Smooth muscle cell of the brain vasculature (primary cell): ENCODE measurements at places on chromosomes 4 and X.
A peak's percentile ranks its signal among the peaks of the same experiment; 100 is the strongest.

- DNase-seq = no peak
These were observed 4.3 kb upstream of the TSPAN5 start for GRCh38 chr4:98662626-98663225.

DNA sequence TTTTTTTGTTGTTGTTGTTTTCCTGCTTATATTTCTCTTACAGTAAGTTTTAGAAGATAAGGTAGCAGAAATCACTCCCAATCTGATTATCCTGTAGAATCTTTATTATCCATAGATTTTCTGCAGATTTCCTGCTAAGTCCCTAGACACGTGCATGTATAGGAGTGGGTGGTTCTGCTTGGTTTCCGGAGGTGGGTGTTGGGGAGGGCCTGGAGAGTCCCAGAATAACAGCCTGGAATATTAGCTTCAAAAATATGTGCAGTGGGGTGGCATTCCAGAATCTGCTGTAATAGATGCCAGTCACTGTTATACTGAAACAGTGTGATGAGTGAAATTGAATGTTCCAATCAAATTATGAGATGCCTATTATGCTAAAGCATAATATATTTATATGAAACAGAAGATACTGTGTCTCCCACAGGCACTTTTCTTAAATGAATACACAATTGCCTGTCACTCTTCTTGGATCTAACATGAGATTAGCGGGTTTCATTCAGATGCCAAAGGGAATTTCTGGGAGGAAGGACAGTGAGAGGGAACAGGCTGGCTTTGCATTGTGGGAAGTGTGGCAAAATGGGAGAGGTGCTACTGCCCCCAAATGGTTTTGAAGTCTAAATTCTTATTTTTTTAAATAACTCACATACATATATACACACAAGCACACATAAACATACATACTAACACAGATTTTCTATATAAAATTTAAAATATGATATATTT lies 37.6 kb downstream of the C4orf50 start:
- no peak for DNase-seq

- DNase-seq = no peak
These were observed 1396.9 kb upstream of the IGFBP7 start for GRCh38 chr4:58507079-58507478.

DNA sequence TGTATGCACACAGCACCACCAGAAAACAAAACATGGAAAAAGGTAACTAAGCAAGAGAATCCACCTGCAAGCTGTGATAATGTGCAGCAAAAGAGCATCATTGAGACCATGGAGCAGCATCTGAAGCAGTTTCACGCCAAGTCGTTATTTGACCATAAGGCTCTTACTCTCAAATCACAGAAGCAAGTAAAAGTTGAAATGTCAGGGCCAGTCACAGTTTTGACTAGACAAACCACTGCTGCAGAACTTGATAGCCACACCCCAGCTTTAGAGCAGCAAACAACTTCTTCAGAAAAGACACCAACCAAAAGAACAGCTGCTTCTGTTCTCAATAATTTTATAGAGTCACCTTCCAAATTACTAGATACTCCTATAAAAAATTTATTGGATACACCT lies 90.2 kb downstream of the TET2 start:
- DNase-seq = no peak

GRCh38 chr4:94307231-94307871 lies 35.3 kb downstream of the HPGDS start:
- DNase-seq = no peak

DNA sequence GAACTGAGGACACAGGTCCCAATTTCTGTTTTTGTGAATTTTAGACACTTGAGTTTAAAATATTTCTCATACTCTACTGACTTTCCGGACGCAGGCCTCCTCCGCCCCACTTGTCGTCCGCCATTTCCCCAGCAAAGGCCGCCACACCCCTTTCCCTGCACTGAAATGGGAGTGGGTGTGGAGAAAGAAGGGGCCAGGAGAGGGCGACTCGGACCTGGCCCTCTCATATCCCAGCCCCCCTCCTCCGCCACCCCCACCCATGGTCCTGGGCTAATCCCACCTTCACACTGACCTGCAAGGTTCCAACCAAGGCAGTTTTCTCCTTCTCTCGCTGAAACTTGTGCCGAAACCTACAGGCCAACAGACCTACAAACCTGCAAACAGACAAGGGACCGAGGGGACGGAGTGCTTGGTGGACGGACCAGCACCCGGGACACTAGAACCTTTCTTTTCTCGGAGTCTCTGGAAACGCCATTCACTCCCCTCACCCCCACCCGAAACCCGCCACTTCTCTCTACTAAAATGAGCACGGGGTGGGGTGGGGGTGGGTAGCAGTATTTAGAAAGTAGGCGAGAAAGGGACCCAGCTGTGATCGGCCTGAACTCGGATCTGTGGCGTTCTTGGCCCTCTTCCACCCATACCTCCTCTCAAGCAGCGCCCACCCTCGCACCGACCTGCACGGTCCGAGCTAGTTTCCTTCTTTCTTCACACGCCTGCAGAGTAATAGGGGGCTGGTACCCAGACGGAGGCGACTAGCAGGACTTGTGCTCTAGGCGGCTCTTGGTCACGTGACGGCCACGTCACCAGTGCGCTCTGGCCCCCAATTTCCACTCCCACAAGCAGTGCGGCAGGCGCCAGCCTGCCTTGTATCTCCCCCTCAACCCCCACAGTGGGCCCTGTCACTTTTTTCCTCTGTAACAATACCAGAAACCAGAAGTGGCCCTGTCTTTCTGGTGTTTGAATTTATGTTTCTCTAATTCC lies at the start of gene ARMCX6:
TSS of gene ARMCX6 (minus strand) at position 790 of the 981 bp plus-strand sequence. CDS start 1,380 bp downstream, outside the sequence.
- peak; percentile 35 for DNase-seq
